ENCODE measurements at places on chromosomes 2 and 18.

DNA sequence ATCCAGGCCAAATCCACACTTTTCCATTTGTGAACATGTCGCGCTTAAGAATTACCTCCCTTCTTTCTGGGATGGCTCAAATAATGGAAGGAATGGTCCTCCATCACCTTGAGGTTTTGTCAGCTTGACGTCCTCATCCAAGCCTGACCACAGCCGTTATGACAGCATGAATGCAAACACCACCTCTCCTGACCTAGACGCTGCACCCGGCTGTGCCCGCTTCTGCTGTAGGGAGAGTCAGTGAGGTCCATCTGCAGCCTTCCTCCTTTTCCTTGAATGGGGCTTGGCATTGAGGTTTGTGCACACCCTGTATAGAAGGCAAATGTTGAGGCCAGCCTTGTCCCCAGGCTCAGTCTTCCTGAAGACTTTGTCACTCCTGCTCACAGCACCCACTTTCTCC, 85.5 kb downstream of the TGOLN2 start:
- DNase-seq, result no peak

DNA sequence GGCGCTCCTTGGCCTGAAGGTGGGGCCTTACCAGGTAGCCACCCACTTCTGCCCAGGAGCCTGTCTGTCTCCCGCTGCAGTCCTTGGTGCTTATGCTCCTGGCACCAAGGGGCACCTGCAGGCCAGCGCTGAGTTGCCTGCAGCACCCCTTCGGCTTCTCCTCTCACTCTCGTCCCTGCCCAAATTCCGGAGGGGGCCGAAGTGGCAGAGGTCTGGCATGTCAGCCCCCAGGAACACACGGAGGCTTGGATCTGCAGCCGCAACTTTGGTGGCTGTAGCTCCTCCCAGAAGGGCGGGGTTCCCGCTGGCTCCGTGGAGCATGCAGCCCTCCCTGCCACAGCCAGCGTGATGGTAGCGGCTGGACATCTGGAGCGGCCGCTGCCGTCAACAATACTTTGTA, 37.7 kb upstream of the ZNF804A start:
- no peak for DNase-seq

DNA sequence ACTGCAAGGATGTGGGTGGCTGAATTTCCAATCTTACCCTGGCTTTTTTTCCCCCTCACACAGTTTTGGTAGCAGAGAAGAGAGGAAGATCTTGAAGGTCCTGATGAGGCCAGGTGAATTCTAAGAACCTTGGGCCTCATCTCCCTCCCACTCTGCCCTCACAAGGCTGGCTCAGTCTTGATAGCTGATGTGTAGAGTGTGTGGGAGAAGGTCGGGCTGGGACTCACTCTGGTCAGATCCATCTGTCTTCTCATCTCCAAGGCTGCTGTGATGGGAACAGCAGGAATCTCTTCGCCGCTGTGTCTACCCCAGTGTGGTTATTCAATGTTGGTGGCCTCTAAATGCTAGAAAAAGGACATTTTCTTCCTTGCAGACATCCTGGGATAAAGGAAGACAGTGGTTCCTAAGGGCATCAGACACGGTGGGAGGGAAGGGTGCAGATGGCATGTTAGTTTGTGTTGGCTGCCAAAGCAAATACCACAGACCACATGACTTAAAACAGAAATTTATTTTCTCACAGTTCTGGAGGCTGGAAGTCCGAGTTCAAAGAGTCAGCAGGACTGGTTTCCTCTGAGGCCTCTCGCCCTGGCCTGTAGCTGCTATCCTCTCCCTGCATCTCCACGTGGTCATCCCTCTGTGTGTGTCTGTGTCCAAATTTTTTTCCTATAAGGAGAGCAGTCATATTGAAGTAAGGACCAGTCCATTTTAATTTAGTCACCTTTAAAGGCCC, 37.6 kb upstream of the MGAT4A start:
- no peak for DNase-seq

GRCh38 chr2:200483729-200484198, 26.1 kb downstream of the KCTD18 start:
- DNase-seq, result no peak

Data from activated T-helper 1 cell treated with anti-CD3 and anti-CD28 coated beads, Interleukin-12 subunit alpha, Interleukin-12 subunit beta, Interleukin-2, Interleukin-4 antibody, amounts not matched to agents 30 ng/mL and 10 ng/mL and 1 ng/mL, durations not matched to agents 14 hours and 24 hours and 36 hours (primary cell).